NT2/D1 (cell line): ENCODE measurements at places on chromosomes 3 and 15.

DNA sequence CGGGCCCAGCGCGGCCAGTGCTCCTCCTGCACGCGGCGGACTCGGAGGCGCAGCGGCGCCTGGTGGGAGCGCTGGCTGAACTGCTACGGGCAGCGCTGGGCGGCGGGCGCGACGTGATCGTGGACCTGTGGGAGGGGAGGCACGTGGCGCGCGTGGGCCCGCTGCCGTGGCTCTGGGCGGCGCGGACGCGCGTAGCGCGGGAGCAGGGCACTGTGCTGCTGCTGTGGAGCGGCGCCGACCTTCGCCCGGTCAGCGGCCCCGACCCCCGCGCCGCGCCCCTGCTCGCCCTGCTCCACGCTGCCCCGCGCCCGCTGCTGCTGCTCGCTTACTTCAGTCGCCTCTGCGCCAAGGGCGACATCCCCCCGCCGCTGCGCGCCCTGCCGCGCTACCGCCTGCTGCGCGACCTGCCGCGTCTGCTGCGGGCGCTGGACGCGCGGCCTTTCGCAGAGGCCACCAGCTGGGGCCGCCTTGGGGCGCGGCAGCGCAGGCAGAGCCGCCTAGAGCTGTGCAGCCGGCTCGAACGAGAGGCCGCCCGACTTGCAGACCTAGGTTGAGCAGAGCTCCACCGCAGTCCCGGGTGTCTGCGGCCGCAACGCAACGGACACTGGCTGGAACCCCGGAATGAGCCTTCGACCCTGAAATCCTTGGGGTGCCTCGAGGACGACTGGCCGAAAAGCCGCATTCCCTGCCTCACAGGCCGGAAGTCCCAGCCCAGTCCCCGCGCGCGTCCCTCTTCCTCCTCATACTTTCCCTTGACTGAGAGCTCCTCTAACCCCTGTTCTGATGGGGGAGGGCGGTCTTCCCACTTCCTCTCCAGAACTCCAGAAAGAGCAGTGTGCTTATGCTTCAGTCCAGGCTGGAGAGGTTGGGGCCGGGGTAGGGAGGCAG, 1.4 kb upstream of the IL17RC start:
- no peak for DNase-seq

GRCh38 chr15:40498418-40498817, 27.6 kb downstream of the CHST14 start:
- DNase-seq = no peak

DNA sequence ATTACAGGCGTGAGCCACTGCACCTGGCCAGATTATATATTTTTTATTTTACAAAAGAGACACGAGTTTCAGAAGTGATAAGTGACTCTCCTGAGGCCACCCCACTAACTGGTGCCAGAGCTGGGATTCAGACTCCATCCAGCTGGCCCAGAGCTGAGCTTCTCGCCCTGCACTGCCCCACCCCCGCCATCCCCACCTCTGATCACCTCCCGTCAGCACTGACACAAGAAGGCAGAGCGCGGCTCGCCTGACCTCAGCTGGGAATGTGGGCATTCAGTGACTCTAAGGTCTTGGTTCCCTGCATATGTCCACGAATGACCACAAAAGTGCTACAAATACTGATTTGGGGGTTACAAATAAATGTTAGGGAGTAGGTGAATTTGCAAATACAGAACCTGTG, 56.1 kb upstream of the GALNT15 start:
- DNase-seq = no peak

- no peak for DNase-seq
Measured at GRCh38 chr3:169283951-169284350, 379.6 kb downstream of the MECOM start.

- no peak for DNase-seq
Measured at GRCh38 chr3:62655056-62655690, 220.0 kb downstream of the CADPS start.

- DNase-seq = no peak
Measured at GRCh38 chr3:30847592-30847991, 46.9 kb downstream of the GADL1 start.
